Mammary microvascular endothelial cell (primary cell): ENCODE measurements at places on chromosomes 16 and 17. TPM values are rescaled to one million over a fixed set of nuclear protein-coding genes. Genes with fewer than 3 reads are reported as not detected.

The SPATA32 gene
- total RNA-seq, result not detected in 2 replicates

The HOXB6 gene
- 39.8 and 43.2 TPM in 2 replicates for total RNA-seq

The KSR1 gene
- total RNA-seq, result 15.4 and 23.4 TPM in 2 replicates

The DYNLRB2 gene
- total RNA-seq, result not detected in 2 replicates

The PIK3R5 gene
- total RNA-seq, result not detected in 2 replicates

The TNFRSF17 gene
- not detected in 2 replicates for total RNA-seq

The CES1 gene
- total RNA-seq, result not detected in 2 replicates

The HEATR9 gene
- not detected in 2 replicates for total RNA-seq
